ENCODE measurements at places on chromosomes 5 and 9.

DNA sequence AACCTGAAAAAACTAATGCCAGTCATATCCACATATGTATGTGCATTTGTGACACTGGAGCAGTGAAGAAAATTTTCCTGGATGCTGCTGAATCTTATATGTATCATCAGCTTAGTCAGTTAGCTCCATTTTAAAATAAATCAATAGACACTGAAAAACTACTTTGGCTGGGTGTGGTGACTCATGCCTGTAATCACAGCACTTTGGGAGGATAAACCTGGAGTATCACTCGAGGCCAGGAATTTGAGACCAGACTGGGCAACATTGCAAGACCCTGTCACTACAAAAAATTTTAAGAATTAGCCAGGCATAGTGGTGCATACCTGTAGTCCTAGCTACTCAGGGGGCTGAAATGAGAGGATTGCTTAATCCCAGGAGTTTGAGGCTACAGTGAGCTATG lies 511.0 kb upstream of the TLE4 start:
- DNase-seq, result no peak

DNA sequence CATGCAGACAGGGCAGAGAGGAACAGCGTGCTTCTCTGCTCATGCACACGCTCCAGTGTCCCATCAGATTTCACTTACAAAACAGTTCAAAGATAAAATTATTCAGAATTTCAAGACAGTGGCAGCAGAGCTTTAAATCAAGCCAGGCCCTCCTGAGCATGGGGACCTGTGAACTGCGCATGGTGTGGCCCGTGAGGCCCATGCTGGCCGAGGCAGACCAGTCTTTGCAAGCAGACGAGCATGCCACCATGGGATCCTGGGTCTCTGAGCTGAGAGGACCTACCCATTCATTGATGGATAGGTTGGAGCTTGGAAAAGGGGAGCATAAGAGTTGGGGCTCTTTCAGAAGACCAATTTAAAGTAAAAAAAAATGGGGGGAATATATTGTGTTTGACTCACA lies 35.0 kb upstream of the SAP30L start:
- no peak for DNase-seq

DNA sequence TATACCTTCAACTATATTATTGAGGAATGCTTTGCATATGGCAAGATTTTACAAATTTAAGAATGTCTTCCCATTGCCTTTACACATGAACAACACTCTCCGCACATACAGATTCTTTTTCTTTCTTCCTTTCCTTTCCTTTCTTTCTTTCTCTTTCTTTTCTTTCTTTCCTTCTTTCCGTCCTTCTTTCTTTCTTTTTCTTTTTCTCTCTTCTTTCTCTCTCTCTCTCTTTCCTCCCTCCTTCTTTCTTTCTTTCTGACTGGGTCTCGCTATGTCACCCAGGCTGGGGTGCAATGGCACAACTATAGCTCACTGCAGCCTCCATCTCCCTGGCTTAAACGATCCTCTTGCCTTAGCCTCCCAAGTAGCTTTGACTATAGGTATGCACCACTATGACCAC lies 13.8 kb downstream of the WDR31 start:
- no peak for DNase-seq

- DNase-seq, result no peak
These were observed 271.1 kb upstream of the MVB12B start for GRCh38 chr9:126055381-126055985.

DNA sequence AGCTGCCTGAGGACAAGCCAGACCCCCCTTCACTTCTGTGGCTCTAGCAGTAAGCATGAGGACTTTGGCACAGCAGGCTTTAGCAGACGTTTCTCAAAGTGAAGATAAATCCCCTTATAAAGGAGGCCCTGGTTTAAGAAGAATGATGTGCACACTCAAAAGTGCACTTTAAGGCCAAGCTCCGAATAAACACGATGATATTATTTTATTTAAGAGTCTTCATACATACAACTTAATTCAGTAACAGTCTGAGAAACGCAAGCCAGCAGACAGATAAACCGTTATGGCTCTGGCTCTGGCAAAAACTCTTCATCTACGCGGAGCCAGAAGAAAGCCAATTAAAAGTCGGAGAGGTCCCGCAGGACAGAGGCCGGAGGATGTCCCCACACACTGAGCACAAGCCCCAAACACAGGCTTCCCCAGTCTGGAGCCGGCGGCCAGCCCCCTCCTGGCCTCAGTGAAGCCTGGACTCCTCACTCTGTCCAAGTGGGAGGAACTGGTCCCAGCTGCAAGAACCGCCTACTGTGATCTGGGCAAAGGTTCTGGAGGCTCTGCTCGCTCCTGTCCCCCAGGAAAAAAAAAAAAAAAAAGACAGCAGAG lies 44.6 kb downstream of the ADAMTS2 start:
- DNase-seq, result no peak

- DNase-seq, result no peak
These were observed 47.2 kb downstream of the RFX3 start for GRCh38 chr9:3478549-3478953.

Measured in activated naive CD4-positive, alpha-beta T cell (primary cell).